WERI-Rb-1 (cell line): ENCODE measurements at places on chromosomes 3 and 15.

GRCh38 chr15:75031848-75032247, 8.5 kb downstream of the PPCDC start:
- DNase-seq = no peak

DNA sequence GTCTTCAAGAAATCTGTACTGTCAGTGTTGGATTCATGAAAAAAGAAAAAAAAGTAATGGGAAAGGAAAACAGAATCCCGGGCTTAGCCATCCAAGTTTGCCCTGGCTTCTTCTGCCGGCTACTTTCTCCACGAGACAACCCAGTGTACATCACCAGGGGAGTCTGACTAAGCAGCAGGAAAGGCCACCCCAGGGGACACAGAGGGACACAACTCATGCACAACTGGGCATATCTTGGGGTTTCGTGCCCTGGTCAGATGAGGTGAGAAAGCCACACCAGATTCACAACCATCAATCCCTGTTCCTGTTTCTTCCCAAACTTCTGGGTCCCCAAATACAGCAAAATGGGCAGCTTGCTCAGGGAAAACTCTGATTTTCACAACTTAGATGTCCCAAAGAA, 33.2 kb downstream of the ADAMTS17 start:
- DNase-seq = no peak

GRCh38 chr3:141279077-141279967, 47.7 kb downstream of the PXYLP1 start:
- no peak for DNase-seq

GRCh38 chr15:29852201-29852600, 29.9 kb upstream of the TJP1 start:
- DNase-seq = no peak

GRCh38 chr15:63046917-63047760, 4.6 kb downstream of the TPM1 start:
- DNase-seq = no peak

GRCh38 chr3:147930232-147930807, 521.2 kb downstream of the ZIC1 start:
- no peak for DNase-seq

GRCh38 chr3:60746695-60747416, 504.4 kb downstream of the FHIT start:
- DNase-seq = no peak

DNA sequence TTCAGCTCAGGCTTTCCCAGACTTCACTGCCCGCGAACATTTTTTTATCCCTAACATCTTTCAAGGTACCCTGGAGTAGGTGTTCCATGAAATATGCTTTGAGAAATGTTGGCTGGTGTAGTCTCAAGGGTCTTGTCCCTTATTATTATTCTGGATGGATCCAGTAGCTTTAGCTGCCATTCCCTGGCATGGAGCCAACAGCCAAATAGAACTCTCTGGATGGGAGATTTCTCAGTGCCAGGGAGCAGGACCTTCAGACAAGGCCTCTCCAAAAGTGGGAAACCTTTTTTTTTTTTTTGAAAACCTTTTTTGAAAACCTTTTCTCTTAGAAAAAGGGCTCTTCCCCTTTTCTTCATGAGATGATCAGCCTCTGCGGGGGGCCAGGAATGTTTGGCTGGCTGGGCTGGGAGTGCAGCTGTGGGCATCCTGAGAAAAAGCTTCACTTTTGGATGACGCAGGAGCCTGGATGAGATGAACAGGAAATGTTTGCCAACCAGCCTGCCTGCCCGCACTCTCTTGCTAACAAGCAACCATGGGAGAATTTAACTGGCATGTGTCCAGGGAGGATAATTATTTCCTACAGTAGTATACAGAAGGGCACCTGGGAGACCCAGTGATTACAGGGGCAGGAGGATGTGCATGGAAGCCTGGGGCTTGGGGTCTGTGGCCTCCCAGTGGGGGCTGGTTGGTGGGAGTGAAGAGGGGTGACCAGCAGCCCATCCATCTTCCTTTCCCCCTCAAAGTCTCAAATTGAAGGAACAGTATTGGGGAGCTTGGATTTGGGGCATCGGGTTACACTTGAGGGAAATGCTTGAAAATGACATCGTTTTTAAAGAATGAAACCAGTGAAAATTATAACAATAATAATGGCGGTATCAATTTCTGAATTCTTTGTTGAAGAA, 109.1 kb upstream of the LRIG1 start:
- DNase-seq = no peak

GRCh38 chr15:72168131-72168807, 29.3 kb downstream of the GRAMD2A start:
- no peak for DNase-seq

- no peak for DNase-seq
These were observed 33.4 kb downstream of the KAT2B start for GRCh38 chr3:20073683-20074082.

DNA sequence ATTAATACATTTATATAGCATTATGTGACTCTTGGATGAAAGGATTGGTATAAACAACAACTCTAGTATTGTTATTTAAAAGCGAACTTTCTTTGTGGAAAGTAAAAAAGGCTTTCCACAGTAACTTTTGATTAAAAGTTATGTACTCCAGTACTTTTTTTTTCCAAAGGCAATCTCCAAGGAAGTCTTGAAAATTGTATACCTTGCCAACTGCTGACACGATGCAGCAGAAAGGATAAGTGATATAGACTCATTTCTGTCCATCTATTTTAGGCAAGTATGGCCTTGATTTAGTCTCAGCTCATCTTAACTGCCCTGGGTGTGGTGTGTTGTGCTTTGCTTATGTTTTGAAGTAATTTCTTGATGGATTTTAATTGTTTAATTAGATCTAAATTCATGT, 79.7 kb downstream of the OTOL1 start:
- DNase-seq = no peak
